ENCODE measurements at places on chromosomes 13 and 19.
A peak's percentile ranks its signal among the peaks of the same experiment; 100 is the strongest.

- DNase-seq, result peak; percentile 74
These were observed 47.5 kb downstream of the NFIC start for GRCh38 chr19:3413796-3414327.

GRCh38 chr19:8259922-8260247 lies 48.3 kb downstream of the CD320 start:
- DNase-seq, result no peak

GRCh38 chr13:80924596-80924995 lies 583.7 kb upstream of the SPRY2 start:
- DNase-seq, result no peak

DNA sequence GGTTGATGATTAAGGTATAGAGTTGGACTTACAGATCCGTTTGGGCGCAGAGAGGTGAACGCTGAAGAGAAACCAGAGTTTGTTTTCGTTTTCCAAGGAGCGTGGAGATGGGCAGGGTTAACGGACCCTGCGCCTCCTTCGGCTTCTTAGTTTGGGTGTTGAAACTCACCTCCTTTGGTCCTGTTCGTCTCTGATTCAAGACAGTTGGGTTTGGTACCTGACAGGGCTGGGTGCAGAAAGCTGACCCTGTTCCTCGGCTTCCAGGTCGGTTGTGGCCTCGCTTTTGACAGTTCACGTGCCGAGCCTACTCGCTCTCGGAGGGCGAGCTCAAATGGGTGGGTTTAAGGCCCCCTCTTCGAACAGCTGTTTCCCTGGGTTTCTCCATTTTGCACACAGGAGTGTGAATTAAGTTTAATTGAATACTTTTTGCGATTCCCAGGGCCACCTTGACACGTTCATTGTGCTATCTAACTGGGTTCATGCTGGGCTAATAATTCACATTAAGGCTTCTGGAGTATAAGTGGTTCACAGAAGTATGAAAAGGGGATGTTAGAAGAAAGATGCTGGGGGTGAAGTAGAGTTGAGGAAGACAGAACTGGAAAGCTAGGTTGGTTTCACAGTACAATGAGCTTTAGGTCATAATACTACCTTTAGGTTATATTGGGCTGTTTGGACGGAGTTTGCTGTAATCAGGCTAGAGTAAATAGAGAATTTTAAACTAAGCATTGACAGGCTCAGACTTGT lies 638 bp downstream of the USPL1 start:
- no peak for DNase-seq

- DNase-seq, result no peak
These were observed at the start of gene CERS1 for GRCh38 chr19:18895824-18896341. TSS of gene CERS1 (minus strand) at chr19:18896158. CDS start at chr19:18896072, 86 bp downstream.

GRCh38 chr13:78598116-78598781 lies 5.1 kb downstream of the POU4F1 start:
- DNase-seq, result no peak

GRCh38 chr13:30196025-30196424 lies 111.3 kb downstream of the KATNAL1 start:
- DNase-seq, result no peak

DNA sequence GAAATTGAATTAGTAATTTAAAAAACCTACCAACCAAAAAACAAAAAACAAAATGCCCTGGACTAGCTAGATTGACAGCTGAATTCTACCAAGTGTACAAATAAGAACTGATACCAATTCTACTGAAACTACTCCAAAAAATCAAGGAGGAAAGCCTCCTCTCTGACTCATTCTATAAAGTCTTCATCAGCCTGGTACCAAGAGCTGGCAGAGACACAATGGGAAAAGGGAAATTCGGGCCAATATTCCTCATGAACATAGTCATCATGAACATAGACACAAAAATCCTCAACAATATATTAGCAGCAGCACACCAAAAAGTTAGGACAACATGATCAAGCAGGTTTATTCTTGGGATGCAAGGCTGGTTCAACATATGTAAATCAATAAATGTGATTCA lies 2667.7 kb upstream of the PCDH20 start:
- no peak for DNase-seq

DNA sequence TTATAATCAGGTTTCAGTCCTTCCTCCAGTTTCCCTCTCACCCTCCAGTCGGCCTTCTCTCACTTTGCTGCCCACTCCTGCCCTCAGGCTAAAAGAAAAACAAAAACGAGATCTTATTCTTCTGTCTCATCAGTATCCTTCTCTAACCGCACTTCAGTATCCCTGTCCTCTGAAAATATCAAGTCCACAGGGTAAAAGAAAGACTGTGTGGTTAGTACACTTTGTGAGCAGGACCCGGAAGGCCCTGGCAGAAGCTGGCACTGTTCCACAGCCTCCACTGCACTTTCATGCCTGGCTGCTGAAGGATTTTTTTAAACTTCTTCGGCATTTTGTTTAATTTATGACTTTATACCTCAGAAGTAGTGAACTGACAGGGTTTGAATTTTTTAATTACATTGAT lies 51.8 kb downstream of the TM9SF2 start:
- DNase-seq, result no peak

- no peak for DNase-seq
These were observed 18.9 kb downstream of the LRRC4B start for GRCh38 chr19:50549059-50549926.

- DNase-seq, result no peak
These were observed 27.8 kb upstream of the IGFL4 start for GRCh38 chr19:46068345-46069258.

GRCh38 chr19:46372901-46373490 lies 26.1 kb downstream of the PPP5C start:
- DNase-seq, result no peak

- no peak for DNase-seq
These were observed 61.4 kb upstream of the KLF2 start for GRCh38 chr19:16263141-16263761.

DNA sequence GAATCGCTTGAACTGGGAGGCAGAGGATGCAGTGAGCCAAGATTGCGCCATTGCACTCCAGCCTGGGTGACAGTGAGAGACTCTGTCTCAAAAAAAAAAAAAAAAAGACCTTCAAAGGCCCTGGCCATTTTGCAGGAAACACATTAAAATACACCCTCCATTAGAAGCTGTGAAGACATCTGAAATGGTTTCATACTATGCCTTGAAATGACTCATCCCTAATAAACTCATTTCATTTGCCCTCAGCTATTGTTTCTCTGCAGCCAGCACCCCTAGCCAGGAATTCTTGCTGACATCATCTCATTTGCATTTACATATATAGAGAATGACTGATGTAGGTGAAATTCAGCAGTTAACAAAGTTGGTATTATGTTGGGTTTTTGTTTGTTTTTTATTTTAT lies 8.7 kb downstream of the EML2 start:
- DNase-seq, result no peak

DNA sequence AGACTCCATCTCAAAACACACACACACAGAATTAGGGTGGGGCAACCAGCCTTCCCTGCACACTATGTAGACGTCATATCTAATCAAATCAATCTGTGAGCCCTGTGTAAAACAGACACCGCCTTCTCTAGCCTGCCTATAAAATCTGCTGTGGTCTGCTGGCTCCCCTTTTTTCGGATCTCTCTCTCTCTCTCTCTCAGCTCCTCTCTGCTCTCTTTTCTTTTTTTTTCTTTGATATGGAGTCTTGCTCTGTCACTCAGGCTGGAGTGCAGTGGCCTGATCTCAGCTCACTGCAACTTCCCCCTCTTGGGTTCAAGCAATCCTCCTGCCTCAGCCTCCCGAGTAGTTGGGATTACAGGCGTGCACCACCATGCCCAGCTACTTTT lies 11.8 kb upstream of the CD70 start:
- no peak for DNase-seq

GRCh38 chr13:49958321-49958720 lies 22.2 kb upstream of the SPRYD7 start:
- DNase-seq, result no peak

GRCh38 chr13:67416047-67416925 lies 186.2 kb upstream of the PCDH9 start:
- no peak for DNase-seq

GRCh38 chr13:89470901-89471300 lies 1799.7 kb downstream of the SLITRK5 start:
- no peak for DNase-seq

DNA sequence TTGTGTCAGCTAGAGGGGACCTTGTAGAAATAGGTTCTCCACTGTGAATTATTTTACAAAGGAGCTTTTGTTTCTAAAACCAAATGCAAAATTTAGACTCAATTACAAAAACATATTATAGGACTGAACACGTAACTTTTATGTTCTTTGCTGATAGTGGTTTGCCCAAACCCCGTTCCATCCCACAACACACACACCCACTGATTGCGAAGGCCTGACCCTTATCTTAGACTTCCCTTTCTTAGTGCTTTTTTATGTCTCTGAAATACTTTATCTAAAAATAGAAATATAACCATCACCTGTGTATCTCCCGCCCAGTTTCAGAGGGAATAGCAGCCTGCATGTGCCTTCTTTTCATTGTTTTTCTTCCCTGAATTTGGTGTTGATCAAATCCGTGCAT lies 13.0 kb downstream of the CCNA1 start:
- no peak for DNase-seq

DNA sequence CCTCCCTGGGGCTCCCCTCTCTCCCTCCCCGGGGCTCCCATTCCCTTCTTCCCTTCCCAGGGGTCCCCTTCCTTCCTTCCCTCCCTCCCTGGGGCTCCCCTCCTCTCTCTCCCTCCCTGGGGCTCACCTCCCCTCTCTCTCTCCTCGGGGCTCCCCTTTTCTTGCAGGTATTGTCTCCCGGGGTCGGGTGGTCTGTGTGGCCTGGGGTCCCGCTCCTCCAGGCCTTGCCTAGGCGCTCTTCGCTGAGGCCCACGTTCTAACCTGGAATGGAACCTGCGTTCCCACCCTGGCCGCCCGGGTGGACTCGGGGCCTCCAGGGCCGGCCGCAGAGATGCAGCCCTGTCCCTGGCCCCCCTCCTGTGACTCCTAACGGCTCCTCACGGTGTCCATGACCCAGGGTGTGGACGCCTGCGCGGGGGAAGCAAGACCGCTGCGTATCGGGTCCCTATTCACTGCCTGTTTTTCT lies 940 bp upstream of the DCUN1D2 start:
- DNase-seq, result no peak

GRCh38 chr13:91459485-91459884 lies 61.1 kb downstream of the GPC5 start:
- no peak for DNase-seq

DNA sequence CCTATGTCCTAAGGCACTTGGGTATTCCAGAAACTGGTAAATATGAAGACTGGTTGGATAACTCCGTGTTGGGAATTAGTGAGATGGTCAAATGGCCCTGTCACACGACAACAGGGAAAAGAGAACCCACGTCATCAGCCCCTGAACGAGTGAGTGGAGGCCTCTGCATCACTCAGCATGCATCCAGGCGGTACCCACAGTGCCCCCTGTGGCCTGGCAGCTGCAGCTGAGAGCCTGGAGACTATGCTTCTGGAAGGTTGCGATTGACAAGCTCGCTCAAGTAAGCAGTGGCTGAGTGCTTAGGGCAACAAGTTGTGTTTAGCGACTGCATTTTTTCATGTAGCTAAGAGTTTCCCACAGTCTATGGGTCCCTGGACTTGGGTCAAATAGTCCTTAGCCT lies 55.9 kb downstream of the COL4A2 start:
- DNase-seq, result no peak

- no peak for DNase-seq
These were observed 2.1 kb downstream of the NECTIN2 start for GRCh38 chr19:44848036-44848811.

GRCh38 chr13:91248249-91248648 lies 99.2 kb upstream of the MIR17HG start:
- no peak for DNase-seq
